ENCODE measurements at places on chromosomes 2 and 18.

DNA sequence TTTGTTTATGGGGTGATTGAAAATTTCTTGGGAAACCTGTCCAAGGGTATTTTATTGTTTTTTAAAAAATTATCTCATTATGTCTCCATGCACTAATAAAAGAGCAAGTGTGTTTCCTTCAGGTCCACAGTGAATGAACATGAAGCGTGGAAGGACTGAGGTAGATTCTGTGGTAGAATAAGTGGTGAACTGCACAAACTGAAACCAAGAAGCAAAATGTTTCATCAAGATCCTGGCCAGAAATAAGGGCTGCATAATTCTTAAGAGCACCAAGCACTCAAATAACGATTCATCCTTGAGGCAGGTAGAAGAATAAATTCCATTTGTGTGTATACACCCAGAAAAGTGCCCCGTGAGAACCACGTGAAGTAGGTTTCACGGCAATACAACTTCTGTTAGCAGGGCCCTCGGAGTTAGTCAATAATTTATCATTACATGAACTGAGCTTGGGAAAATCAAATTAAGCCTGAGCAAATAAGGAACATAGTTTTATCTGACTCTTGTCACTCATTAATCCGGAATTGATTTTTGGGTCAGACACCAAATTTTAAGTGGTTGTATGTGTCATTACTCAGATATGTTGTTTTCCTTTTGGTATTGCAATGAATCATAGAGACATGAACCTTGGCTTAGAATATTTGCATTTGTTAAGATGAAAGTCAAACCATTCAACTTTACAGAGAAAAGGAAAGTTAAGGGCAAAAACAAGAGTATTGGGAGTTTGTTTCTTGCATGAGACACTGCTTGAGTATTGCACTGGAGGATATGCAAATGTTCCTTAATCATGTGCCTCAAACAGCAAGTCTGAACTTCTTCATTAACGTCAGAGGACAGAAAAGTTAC, 472.6 kb upstream of the NETO1 start:
- H3K27ac ChIP-seq, result no peak overlapping the region
- no peak overlapping the region for H3K4me3 ChIP-seq
- no peaks in the 10 kb centered on the region for H3K36me3 ChIP-seq
- H3K4me1 ChIP-seq, result no peaks in the 10 kb centered on the region

DNA sequence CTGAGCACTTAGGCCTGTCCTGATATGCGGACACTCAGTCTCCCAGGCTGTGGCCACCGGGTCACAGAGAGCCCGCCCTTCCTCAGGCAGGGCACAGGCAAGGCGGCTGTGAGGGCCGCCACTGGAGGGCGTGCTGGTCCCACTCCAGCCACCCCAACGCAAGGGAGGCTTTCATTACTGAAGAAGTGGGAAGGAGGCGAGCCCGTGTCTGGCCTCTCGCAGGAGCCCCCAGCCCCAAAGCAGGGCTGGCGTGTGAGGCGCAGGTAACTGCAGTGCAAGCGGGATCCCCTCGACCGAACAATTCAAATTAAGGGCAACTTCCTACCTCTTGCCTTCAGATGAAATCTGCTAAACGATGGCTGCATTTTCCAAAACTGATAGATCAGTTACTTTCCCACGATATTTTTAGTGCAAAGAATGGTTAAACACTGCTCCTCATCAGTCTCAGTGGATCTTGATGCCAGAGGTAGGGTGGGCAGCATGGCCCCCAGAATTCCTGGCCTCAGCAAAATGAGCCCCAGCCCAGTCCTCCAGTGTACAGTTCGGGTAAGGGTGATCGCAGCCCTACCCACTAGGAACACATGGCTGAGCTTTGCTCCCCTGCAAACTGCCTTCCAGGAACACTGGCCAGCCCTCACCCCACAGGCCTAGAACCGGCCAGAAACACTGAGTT, 97.2 kb downstream of the SEPTIN10 start:
- no peak overlapping the region for H3K4me3 ChIP-seq
- H3K27ac ChIP-seq, result no peak overlapping the region
- peaks cover 2% of the 10 kb centered on the region for H3K4me1 ChIP-seq
- no peaks in the 10 kb centered on the region for H3K27me3 ChIP-seq
- DNase-seq, result peak; percentile 83

- no peaks in the 10 kb centered on the region for H3K27me3 ChIP-seq
- peak; percentile 49 for DNase-seq
- H3K4me1 ChIP-seq, result no peaks in the 10 kb centered on the region
- no peak overlapping the region for H3K27ac ChIP-seq
- H3K4me3 ChIP-seq, result no peak overlapping the region
Measured at GRCh38 chr2:182101263-182101662, 115.6 kb downstream of the PPP1R1C start.

- H3K27ac ChIP-seq, result no peak overlapping the region
- DNase-seq, result no peak
- H3K27me3 ChIP-seq, result no peaks in the 10 kb centered on the region
- peaks cover 1% of the 10 kb centered on the region for H3K4me1 ChIP-seq
- no peaks in the 10 kb centered on the region for H3K36me3 ChIP-seq
- H3K4me3 ChIP-seq, result no peak overlapping the region
Measured at GRCh38 chr2:199414465-199414864, 43.3 kb downstream of the SATB2 start.
